CD4-positive, alpha-beta T cell treated with Interleukin-17A for 1 hour (primary cell): ENCODE measurements at places on chromosomes 1 and 21.

GRCh38 chr1:223140611-223141405 lies 2.2 kb downstream of the TLR5 start:
- no peak for DNase-seq

GRCh38 chr1:10835421-10835820 lies 39.0 kb upstream of the CASZ1 start:
- no peak for DNase-seq

DNA sequence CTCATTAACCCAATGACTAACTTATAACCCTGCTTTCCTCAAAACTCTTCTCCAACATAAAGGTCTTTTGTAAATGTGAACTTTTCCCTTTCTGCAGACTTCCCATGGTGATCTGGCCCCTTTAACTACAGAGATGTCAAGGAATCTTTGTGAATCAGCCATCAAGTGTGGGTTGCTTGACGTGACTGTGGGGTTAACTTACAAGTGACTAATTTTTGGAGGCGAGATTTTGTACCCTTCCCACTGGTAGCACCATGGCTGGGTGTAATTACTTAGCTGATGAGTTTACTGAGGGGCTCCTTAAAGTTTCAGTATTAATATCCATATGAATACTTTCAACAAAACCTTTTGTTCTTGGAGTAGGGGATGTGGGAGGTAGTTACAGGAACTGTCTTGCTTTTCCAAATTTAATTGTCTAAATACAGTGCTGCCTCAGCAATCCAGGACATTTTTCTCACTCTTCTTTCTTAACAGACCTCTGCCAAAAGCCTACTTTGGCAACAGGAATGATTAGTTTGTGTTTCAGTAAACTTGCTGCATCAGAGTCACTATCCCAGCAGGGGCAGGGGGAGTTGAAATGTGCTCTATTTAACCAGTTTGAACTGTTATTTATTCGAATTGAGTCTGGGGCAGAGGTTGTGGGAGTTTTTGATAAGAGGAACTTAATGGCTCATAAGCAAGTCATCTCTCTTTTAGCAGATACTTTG lies 217.3 kb upstream of the FGGY start:
- no peak for DNase-seq

GRCh38 chr1:79161077-79161476 lies 154.5 kb upstream of the ADGRL4 start:
- no peak for DNase-seq

DNA sequence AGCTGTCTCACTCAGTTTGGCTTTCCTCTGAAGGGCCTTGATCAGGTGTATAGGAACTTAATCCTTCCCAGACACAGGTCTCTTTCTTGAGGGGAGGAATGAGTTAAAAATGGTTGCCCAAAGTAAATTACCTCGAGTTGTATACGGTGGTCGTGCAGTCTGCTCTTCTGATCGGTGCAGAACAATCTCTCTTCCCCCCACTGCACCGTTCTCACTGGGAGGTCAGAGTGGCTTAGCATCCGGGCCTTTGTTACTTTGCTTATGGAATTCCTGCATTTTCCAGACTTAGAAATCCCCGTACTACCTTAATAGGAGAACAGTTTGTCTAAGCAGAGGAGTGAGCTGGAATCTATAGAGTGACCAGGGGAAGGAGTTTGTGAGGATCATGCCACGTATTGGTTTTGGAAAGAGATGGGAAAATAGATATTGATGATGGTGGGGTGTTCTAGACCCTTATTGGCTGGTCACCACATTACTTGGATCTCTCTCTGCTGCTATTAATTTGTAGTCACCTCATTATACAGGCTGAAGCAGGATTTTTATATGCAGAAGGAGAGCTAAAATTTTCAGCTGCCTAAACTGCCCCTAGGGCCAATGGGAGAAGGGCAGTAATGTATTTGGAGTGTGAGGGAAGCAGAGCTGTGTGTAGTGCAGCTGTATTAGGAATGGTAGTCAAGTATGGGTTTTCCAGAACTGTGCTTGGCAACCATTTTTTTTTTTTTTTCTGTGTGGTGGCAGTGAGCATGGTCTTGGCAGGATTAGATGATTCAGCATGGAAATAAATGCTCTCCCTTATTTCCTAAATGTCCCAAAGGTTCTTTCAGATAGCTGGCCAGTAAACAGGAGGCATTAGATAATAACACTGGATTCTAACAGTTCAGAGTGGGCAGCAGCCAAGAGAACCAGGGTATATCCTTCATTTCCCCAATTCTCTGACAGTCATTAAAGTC lies 81.5 kb downstream of the NDUFS5 start:
- no peak for DNase-seq
